Suppressor macrophage (primary cell): ENCODE measurements at places on chromosomes 5 and 9.

- peak; percentile 36 for DNase-seq
These were observed 72.5 kb downstream of the AUH start for GRCh38 chr9:91289244-91289643.

DNA sequence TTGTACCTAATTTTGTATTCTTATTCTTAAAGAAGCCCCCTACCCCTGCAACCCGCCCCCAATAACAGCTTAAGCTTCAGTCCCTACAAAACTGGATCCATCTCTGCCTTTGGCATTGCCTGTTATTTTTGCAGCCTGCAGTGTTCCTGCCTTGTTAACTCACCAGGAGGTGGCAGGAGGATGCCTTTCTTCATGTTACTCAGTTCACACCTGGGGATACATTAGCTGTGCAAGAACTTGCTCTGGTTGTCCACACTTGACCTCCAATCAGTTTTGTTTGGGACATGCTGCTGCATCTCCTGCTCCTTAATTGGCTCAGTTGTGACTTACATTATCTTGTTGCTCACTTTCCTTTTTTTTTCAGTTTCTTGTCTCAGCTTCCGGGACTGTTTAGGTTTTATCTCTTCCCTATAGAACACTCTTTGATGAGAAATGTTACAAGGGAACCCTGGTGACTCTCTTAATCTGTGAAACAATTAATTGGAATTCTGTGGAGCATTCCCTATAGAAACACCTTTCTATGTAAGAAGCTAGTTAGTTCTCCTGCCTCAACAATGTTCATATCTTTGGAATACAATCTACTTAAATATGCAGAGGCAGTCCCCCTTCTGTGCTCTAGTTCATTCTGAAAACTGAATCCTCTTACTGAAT, 467.7 kb upstream of the ACO1 start:
- DNase-seq = no peak

- no peak for DNase-seq
These were observed 13.3 kb upstream of the C5orf63 start for GRCh38 chr5:127086589-127086988.

- DNase-seq = peak; percentile 70
These were observed 7.0 kb downstream of the IGFBPL1 start for GRCh38 chr9:38417003-38417945.

DNA sequence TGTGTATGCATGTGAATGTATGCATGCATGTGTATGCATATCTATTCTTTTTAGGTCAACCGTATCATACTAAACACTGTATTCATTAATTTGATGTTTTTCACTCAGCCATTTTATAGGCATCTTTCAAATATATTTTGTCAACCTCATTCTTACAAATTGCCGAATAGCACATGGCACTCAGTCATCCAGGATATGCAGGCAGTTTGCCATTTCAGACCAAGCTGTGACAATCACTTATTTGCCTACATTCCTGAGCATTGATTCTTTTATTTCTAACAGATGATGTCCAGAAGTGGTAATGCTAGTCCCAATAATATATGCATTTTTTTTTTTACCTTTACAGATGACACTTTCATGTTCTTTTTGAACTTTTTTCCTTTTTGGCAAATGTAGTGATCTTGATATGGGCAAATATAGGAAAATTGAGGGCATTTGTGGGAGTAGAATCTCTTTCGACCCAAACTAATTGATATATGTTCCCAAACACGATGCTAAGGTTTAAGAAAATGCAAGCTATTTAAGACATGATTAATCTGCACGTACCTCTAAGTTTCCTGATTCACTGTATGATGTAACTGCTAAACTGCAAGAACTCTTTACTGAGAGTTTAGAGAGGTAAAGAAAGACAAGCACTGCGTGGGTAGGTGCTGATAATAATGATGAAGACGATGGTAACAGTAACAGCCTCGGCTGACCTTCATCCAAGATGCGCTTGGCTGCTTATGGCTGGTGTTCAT, 153.9 kb upstream of the DAP start:
- DNase-seq = no peak

GRCh38 chr9:87678650-87679355, 47.1 kb upstream of the CTSL start:
- DNase-seq = peak; percentile 84

DNA sequence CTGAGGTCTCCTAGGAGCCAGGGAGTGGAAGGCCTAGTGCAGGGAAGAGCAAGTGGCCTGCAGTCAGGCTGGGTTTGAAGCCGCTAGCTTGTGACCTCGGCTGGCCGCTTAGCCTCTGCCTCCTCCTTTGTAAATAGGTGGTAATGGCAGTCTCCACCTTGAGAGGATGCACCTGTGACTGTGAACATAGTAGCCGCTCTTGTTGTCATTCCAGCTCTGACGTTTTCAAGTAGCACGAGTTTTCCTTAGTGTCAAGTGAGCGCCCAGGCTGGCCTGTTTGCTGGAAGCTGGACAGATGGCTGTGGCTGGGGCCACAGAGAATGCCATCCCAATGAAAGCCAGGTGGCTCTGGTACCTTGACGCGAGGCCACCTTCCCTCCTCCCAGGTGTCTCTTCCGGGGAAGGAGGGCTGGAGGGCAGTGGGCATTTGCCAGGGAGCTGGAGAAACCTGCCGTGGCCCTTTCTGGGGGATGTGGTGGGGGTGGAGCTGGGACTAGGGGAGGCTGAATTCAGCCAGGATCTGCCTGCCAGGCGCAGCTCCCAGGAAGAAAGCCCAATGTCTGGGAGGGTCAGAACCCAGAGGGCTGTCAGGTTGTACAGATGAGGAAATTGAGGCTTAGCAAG, 2.5 kb downstream of the ASS1 start:
- DNase-seq = no peak

GRCh38 chr5:35294017-35294416, 63.7 kb upstream of the PRLR start:
- DNase-seq = no peak

GRCh38 chr5:7849681-7850394, 1.1 kb downstream of the CFAP90 start:
- peak; percentile 10 for DNase-seq

DNA sequence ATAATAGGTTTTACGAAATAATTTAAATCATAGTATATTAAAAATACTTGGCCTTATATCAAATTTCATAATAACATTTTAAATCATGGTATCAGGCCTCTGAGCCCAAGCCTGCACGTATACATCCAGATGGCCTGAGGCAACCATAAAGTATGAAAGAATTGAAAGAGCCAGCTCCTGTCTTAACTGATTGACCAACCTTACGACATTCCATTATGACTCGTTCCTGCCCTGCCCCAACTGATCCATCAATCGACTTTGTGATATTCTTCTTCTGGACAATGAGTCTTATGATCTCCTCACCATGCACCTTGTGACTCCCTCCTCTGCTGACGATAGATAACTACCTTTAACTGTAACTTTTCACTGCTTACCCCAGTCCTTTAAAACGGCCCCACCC, 545.0 kb downstream of the MTRR start:
- no peak for DNase-seq

- no peak for DNase-seq
These were observed 455.7 kb upstream of the NUDT12 start for GRCh38 chr5:104018299-104018698.

- no peak for DNase-seq
These were observed 78.2 kb downstream of the CYFIP2 start for GRCh38 chr5:157343842-157344790.

GRCh38 chr5:71937921-71938698, 169.2 kb upstream of the MAP1B start:
- no peak for DNase-seq

DNA sequence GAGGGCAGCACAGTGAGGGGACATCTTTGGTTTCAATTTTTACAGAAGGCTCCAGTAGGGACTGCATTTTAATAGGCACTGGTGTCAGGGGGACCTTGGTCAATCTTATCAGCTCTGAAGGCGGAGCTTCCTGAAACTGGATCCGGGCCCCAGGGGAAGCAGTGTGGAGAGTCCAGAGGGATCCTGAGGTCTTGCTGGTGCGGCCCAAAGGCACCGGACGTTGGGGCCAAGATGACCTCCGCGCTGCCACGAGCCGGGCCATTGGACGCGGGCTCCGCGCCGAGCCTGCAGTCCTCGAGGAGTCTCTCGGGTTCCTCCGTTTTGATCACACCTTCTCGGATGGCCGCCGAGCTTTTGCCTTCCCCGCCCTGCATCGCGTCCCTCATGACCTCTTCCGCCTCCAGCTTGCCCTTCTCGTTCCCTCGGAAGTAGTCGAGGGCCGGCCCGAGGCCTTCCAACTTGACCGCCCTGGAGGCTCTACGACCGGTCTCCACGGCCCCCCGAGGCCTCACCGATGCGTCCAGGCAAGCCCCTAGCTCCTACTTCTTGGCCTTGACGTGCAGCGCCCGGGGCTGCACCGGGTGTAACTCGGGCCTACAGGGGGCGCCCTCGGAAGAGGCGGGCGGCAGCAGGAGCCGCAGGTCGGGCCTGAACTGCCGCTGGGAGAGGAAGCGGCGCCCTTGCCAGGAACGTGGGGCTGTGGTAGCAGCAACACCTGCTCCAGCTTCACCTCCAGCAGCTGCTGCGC, 18.8 kb downstream of the C5orf52 start:
- DNase-seq = no peak

DNA sequence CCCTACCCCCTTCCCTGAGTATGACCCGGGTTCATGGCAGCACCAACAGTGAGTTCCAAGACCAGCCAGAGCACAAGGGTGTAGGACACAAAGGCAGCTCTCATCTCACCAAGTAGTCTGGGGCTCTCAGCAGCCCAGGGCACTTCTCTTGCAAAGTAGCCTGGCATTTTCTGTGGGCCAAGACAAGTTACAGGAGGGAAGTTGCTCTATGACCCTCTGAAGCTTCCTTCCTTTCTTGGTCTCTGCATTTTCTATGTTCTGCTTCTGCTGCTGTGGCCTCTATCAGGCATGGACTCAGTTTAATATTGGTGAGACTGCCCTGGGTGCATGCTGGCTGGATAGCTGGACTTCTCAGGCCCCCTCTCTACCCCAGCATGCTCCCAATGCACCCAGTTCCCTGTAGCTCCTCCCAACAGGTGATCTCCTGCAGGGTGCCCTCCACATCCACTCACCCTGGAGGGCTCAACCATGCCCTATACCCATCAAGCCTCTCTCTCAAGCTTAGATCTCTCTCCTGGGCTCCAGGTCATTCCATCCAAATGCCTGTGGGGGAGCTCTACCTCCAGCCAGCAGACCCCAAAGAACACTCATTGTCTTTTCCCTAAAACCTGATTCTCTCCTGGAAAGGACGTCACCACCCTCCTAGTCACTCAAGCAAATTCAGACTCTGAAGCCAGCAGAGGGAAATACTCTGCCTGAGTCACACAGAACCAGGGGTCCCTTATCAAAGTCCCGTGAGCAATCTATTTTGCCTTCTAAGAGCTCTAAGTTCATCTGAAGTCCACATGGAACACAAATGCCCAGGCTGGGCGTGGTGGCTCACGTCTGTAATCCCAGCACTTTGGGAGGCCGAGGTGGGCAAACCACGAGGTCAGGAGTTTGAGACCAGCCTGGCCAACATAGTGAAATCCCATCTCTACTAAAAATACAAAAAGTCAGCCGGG, 13.8 kb downstream of the TBC1D2 start:
- peak; percentile 63 for DNase-seq

DNA sequence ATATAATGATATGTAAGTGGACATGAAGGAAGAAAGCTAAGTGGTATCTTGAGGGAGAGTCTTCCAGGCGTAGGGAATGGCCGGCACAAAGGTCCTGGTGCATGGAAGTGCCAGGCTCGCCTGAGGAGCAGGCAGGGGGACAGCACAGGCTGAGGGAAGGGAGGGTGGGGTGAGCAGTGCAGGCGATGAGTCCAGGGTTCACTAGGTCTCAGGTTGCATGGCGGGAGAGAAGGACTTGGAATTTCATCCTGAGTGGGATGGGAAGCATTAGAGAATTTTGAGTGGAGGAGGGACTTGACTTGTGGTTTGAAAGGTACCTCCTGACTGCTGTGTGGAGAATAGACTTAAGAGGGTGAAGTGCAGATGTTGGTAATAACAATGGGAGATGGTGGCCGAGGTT, 268.9 kb downstream of the ARHGEF28 start:
- no peak for DNase-seq

DNA sequence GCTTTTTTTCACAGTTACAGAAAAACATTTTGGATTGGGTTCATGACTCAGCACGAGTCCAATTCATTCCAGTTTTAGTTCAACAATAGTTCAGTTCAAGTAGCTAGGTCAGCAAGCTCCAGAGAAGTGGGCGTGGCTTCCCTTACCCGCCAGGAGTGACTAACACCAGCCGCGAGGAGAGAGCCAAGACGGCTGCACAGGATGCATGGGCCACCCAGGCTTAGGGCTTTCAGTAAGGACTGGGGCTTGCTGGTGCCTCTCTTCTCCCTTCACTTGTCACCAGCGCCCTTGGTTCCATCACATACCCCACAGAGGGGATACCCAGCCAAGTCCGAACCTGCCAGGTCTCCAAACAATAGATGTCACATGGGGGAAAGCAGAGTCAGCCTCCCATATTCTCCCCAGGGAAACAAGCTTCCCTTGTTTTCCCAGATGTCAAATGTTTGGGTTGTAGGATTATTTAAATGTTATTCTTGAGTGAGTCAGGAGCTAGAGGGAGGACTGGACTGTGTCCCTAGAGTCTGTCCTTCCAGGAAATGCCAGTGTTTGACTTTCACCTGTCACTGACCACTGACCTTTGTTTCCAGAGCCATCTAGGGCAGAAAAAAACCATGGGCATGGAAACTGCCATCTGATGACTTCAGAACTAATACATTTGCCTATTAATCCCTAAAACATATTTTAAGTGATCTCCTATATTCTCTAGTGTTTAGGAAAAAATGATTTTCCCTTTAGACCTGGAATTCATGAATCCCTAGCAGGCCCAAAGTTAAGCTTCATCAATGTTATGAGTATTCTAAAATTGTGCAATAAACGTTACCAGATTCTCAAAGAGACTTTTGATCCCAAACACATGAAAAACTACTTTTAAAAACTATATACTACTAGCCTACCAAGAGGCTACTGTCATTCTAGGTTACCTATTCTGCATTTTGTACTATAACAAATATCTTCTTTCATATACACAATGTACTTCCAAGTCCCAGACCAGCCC, 51.9 kb downstream of the NIPAL4 start:
- peak; percentile 91 for DNase-seq

DNA sequence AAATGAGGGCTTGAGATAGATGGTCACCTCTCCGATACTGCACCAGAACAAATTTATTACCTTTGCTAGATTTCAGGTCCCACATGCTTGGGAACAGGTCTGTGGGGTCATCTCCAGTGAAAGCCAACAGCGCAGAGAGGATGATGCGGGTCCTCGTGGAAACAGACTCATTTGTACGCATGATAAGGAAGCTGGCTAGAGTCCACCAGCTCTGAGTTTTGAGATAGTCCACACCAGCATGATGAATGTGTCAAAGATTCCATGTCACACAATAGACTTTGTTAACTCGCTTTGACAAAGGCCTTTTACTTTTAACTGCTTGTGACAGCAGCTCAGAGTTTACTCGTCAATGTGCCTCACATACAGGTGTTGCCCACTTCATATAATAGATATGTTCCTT, 105.4 kb upstream of the TBCA start:
- DNase-seq = no peak
